ENCODE measurements at places on chromosomes 7 and 10. TPM values are rescaled to one million over a fixed set of nuclear protein-coding genes. Genes with fewer than 3 reads are reported as not detected.

Gene NEBL
- total RNA-seq: 525 TPM

Gene CHAT
- not detected for total RNA-seq

Gene LFNG
- 3.1 TPM for total RNA-seq

GRCh38 chr10:80425901-80426300, 17.6 kb downstream of the PRXL2A start:
- no peaks in the 10 kb centered on the region for H3K4me1 ChIP-seq
- H3K27me3 ChIP-seq: no peaks in the 10 kb centered on the region
- no peak for DNase-seq

DNA sequence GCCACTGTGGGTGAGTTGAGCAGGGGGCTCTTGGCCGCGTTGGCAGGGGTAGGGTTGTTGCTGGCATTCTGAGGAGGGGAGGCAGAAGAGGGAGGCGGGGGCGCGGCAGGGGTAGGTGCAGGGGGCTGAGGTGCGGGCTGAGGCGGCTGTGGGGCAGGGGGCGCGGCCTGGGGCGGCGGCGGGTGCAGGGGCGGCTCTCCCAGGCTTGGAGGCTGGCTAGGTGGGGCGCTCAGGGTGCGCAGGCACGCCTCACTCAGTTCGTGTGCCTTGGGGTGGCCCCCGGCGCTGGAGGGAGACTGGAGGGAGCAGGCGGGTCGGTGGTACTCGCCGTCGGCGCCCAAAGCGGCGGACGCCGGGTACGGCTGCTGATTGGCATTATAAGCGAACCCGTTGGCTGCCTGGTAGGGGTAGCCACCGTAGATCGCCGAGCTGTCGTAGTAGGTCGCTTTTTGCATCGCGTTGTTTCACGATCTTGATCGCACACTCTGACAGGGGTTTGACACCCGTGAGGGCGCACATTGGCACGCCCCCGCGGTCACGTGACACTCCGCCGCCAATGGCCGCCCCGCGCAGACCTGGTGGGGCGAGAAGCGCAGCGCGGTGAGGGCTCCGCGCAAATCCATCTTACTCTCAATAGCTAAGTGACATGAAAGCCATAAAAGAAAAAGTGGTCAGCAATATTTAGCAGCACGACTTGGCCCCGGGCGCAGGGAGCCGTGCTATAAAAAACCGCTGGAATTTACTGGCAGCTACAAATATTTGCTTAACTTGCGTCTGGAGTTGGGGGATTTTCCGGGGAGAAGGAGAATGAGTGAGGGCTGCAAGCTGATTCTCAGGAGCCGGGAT, 7.9 kb upstream of the HOXA2 start:
- no peaks in the 10 kb centered on the region for H3K36me3 ChIP-seq
- no peak overlapping the region for H3K4me3 ChIP-seq
- peaks cover 5% of the 10 kb centered on the region for H3K4me1 ChIP-seq

Gene CCDC136
- total RNA-seq: 14.9 TPM

Gene FAM20C
- total RNA-seq: 18.9 TPM

- peak overlapping the region; percentile 67 for H3K4me3 ChIP-seq
- no peak for DNase-seq
- H3K27me3 ChIP-seq: no peaks in the 10 kb centered on the region
- H3K36me3 ChIP-seq: peaks cover 17% of the 10 kb centered on the region
- H3K27ac ChIP-seq: peak overlapping the region; percentile 87
- peaks cover 46% of the 10 kb centered on the region for H3K4me1 ChIP-seq
These were observed 855 bp downstream of the ATP6V1F start for GRCh38 chr7:128863433-128863989.

DNA sequence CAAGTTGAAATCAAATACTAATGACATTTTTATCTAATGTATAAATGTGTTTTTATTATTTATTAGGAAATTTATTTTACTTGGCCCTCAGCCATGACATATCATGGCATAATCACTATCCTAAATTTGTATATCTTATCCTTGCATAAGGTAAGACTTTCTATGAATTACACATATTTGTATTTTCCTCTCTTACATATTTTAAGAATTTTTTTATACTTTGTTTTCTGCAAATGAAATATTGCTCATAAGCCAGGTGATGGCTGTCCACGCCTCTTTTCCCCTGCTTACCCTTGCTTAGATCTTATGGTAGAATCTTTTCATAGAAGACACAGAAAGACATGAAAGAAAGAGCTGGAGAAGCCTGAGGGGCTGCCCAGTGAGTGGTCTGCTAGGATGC, 48.2 kb downstream of the IKZF1 start:
- no peaks in the 10 kb centered on the region for H3K36me3 ChIP-seq
- H3K27ac ChIP-seq: no peak overlapping the region
- peaks cover 95% of the 10 kb centered on the region for H3K4me1 ChIP-seq
- H3K4me3 ChIP-seq: no peak overlapping the region

DNA sequence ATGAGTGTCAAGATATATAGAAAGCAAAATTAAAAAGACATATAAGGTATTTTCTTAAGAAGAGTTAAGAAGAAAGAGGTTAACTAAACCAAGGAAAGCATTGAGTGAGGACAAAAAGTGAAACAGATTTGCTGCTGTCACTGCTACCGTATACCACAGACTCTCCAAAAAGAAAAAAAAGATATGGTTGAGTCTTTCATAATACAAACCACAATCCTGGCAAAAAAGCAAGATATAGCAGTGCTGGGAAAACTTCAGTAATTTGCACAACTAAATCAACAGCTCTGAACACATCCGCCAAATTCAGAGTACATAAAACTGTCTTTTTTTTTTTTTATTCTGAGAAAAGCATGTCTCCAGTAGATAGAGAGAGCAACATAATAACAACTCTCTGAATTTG, 114.7 kb downstream of the ETV1 start:
- no peak for DNase-seq
- no peaks in the 10 kb centered on the region for H3K36me3 ChIP-seq
- H3K4me3 ChIP-seq: peak overlapping the region; percentile 24
- no peak overlapping the region for H3K27ac ChIP-seq

DNA sequence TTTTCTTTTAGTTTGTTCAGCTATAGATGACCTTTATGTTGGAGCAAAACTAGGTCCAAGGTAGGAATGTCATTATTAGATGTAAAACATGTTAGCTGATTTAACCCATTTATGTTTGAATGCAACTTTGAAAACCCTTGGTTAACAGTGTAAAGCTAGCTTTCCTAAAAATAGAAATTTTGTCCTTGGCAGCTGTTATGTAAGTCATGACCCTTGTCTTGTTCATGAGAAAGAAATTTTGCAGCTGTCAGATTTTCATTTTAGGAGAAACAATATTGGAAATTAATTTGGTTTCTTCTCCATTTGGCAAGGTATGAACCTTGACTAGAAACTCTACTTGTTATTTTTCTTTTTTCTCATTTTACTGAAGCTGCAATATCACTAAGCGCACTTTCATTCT, 23.9 kb upstream of the CCAR1 start:
- DNase-seq: no peak
- H3K27me3 ChIP-seq: no peaks in the 10 kb centered on the region
- H3K27ac ChIP-seq: no peak overlapping the region
- H3K4me1 ChIP-seq: no peaks in the 10 kb centered on the region
- no peak overlapping the region for H3K4me3 ChIP-seq

All from heart left ventricle (tissue), 16 donors.